Cardiac fibroblast (primary cell): ENCODE measurements at places on chromosomes 7 and 10.
A peak's percentile ranks its signal among the peaks of the same experiment; 100 is the strongest.

DNA sequence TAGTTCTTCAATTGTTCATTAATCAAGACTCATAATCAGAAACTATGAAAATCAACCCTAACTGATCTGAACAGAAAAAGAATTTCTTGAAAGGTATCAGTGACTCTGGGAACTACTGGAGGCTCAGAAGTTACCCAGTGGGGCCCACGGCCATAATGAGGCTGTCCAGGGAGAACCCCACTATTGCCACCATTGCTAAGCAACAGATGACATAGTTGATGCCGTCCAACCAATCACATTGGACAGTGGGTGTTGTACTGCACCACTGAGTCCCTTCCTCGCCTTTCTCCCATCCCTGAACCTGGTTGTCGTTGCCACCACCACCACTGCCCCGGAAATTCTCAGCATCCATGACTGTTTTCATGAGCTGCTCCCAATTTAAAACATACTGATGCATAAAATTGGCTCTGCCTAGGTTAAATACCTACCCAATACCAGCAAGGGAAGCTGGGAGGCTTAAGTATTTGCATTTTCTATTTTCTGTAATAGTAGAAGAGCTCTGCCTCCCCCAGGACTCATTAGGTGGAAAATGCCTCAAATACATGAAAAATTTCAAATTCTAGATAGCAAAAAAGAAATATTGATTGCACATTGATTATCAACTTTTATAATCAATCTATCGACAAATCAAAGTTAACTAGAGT is 26.7 kb upstream of the USP6NL start:
- DNase-seq, result no peak

DNA sequence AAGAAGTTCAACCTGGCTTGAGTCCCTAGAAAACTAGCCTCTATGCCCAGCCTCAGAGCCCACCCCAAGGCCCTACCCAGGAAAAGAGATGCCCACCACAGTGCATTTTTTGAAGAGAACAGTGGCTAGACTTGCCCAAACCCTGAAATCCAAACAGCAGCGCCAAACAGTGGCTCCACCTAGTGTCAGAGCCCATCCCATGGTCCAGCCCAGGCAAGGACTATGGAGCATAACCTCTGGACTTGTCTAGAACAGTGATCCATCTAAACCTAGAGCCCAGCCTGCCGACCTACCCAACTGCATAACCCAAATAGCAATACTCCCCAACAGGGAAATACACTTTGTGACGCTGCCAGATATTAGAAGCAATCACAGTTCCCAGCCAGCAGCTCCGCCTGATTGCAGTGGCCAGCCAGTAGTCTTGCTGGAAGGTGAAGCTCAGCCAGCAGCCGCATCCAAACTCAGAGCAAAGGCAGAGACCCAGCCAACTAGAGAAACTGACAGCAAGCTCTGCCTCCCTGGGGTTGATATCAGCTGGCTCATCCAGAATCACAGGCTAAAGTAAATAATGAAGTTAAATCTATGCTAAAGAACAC is 44.5 kb downstream of the HBP1 start:
- no peak for DNase-seq

- DNase-seq, result peak; percentile 92
These were observed 125.9 kb upstream of the PPIF start for GRCh38 chr10:79221110-79222051.

DNA sequence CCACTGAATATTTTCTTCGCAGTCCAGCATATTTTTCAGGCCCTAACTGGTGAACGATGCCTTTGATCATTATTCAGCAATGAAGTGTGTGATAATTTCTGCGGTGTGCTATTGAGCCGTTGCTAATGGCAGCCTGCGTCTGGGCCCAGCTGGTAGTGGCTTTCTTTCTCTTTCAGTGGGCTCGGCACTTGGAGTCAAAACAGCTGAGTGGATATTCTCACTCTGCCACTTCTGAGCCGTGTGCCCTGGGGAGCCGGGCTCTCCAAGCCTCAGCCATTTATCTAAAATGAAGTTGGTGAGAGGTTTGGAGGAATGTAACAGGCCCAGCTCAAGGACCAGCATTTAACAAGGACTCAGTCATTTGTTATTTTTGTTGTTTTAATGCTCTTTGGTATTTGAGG is 87.5 kb upstream of the IFRD1 start:
- DNase-seq, result peak; percentile 29

DNA sequence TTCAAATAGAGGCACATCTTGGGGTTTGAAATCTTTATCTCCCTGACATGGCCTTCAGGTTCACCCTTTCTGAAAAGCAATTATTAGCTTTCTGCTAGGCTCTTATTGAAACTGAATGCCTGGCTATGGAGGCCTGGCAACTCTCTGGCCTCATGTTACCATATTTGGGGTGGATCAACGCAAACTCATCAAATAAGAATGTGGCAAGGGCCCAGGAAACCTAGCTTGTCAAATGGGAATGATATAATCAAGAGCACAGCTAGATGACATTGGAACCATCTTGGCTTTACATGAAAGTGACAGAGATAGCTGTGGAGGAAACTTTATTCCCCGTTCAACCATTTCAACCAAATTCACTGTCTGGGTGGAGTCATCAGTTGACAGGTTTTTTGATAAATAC is 202.8 kb upstream of the SMIM30 start:
- DNase-seq, result no peak

GRCh38 chr10:11180228-11180627 is 162.6 kb downstream of the CELF2 start:
- no peak for DNase-seq

- DNase-seq, result no peak
These were observed 118.9 kb downstream of the CDK14 start for GRCh38 chr7:90715067-90715466.

GRCh38 chr7:38374507-38374906 is 101.1 kb upstream of the TARP start:
- peak; percentile 63 for DNase-seq

DNA sequence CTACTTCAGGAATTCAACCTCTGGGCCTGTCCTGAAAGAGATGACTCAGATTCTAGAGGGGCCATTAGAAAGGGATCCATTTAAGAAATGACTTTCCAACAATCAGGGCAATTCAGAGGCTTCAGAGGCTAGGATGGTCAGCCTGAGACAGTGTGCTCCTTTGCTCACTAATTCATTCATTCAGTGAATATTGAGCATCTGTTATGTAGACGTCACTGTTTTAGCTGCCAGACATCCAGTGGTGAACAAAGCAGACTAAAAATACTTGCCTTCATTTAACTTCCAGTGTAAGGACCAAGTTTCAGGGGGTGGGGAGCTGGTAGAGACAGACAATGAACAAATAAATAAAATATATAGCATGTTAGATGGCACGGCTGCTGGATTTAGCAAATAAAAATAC is 1.6 kb downstream of the KIAA1217 start:
- DNase-seq, result no peak

DNA sequence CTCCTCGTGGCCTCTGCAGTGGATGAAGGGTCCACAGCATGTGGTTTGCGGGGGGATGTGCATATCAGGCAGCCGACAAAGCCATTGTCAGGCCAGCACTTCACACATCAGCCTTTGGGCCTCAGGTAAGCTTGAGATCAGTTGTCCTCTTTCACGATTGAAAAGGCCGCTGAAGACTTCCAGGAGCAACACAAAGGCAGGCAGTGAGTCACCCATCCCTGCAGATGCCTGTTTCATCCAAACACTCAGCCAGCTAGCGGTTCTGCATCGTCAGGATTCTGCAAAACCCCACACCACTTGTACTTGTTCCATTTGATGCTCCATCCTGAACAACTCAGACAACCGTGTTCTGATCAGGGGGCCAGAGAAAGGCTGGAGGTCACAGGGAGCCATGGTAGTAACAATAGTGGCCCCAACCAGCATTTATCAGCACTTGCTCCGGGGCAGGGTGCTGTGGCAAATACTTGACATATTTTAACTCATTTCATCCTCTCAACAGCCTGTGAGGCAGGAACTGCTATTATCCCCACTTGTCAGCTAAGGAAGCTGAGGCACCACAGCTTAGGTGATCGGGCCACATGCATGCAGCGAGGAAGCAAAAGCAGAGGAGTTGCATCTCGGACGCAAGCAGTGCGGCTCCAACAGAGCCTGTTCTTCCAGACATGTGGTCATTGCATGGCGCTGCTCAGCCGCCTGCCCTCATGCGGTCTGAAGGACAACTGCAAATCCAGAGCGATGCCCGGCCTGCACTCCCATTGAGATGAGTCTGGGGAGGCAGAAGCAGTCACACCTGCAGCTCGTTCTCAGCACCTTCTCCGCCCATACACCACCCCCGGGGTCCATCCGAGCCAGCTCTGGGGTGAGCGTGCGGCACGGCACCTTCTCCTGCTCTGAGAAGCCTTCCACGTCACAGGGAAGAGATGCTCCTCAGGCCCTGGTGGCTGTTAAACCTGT is 144.9 kb downstream of the PAXIP1 start:
- DNase-seq, result no peak

- no peak for DNase-seq
These were observed 215.6 kb downstream of the DNAJB6 start for GRCh38 chr7:157552295-157552993.

- no peak for DNase-seq
These were observed 217.4 kb downstream of the GRM8 start for GRCh38 chr7:127035203-127035849.

GRCh38 chr10:52423369-52423768 is 109.3 kb downstream of the DKK1 start:
- peak; percentile 11 for DNase-seq

- DNase-seq, result no peak
These were observed 64.1 kb upstream of the MALRD1 start for GRCh38 chr10:18984531-18984930.

DNA sequence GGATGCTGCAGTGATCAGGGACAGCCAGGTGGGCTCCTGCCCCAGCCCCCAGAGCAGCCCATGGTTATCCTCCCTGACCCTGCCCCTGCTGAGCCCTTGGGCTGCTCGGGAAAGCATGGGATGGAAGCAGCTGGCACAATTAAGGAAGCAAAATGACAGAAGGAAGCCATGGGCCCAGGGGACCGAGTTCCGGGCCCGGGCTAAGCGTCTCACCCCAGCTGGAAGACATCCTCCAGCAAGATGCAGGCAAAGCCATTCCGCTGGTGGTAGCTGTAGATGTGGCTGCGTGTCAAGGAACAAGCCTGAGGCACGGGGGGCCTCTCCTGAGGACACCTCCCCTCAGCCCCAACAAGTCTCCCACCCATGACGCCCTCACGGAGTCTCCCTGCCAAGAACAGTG is 1.1 kb downstream of the ATG9B start:
- no peak for DNase-seq

DNA sequence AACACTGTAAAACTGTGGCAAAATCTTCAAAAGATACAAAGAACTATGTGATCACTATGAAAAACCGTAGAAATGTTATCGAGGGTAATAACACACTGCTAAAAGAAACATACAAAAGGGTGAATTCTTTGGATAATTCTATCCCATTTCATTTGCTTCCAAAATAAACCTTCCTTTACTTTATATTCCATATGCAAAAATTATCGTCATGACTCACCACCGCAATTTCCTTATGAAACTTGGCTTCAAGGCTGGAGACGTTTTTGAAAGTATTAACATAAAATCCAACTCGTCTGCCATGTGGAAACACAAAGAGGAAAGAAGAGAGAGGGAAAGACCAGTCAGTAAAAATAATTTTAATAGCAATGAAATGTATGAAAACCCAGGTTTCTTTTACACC is 165.2 kb downstream of the AMPH start:
- peak; percentile 28 for DNase-seq

DNA sequence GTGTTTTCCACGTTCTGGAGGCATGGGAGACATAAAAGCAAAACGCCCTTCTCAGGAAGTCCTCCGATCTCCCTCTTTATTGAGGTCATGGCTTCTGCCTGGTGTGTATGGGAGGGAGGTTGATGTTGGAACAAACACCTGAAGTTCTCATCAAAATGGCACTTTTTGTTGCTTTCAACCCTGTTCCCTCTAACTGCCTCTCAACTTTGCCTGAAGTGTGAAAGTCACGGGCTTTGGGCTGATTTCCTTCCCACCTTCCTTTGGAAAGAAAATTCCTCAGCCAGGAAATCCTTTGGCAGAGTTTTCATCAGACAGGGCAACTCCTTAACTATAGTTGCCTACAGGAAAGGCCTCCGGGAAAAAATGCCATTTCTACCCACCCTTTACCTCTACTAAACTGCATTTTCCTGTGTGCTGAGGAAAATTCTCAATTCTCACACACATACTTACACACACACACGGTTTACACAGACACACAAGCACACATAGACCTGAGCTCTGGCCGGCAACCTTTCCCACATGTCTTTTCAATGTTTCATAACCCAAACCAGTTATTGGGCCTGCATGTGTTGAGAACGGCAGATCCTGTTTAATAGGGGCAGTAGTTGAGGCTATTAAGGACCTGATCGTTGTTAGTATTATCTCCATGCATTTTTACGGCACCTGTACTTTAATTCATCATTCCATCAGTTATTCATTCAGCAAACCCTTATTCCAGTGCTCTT is 36.4 kb downstream of the CYP17A1 start:
- DNase-seq, result peak; percentile 36

- no peak for DNase-seq
These were observed 76.1 kb downstream of the SKIDA1 start for GRCh38 chr10:21449288-21449966.

DNA sequence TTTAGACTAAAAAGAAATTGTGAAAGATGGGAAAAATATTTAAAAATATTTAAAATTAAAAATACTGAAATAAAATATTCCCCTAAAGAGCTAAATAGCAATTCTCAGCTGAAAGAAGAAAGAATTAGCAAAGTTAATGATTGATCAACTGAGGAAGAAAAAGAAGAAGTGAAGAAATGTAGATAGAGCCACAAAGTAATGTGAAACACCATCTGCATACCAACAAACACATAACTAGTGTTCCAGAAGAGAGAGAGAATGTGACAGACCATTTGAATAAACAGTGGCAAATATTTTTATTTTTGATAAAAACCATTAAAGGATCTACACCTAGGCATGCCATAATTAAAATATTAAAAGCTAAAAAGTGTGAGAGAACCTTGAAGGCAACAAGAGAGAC is 784.5 kb upstream of the ZWINT start:
- DNase-seq, result no peak

- peak; percentile 74 for DNase-seq
These were observed 182.3 kb upstream of the CDCA7L start for GRCh38 chr7:22127835-22128527.

- no peak for DNase-seq
These were observed 71.6 kb downstream of the THSD7A start for GRCh38 chr7:11760372-11760771.

GRCh38 chr10:23191764-23192711 is at the start of gene PTF1A:
PTF1A (plus strand) TSS chr10:23192312; CDS start chr10:23192531, 219 bp downstream.
- no peak for DNase-seq

DNA sequence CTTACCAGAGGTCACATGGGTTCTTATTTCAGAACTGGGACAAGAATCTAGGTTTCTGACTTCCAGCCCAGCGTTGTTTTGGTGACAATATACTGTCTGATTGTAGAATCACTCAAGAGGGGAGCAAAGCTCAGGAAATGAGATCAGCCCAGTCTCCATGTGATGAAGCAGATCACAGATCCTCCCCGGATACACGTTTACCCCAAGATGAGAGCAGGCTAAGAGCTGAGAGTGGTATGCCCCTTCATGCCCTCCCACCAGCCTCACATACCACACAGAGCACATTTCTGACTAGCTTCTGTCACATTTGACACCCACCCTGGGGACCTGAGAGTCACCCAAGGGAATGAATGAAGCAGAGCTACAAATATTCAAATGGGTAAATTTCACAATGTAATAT is 27.1 kb upstream of the PRKCQ start:
- no peak for DNase-seq

- peak; percentile 23 for DNase-seq
These were observed 284.3 kb downstream of the SORCS3 start for GRCh38 chr10:104925232-104925851.

- DNase-seq, result no peak
These were observed 385.5 kb upstream of the HPS1 start for GRCh38 chr10:98832196-98832595.
